ENCODE measurements at places on chromosomes 5 and 9.
A peak's percentile ranks its signal among the peaks of the same experiment; 100 is the strongest.

- DNase-seq, result peak; percentile 3
Measured at GRCh38 chr9:21160178-21160577, 6.3 kb downstream of the IFNA21 start.

- peak; percentile 76 for DNase-seq
Measured at GRCh38 chr9:116860509-116861120, 173.5 kb downstream of the TRIM32 start.

DNA sequence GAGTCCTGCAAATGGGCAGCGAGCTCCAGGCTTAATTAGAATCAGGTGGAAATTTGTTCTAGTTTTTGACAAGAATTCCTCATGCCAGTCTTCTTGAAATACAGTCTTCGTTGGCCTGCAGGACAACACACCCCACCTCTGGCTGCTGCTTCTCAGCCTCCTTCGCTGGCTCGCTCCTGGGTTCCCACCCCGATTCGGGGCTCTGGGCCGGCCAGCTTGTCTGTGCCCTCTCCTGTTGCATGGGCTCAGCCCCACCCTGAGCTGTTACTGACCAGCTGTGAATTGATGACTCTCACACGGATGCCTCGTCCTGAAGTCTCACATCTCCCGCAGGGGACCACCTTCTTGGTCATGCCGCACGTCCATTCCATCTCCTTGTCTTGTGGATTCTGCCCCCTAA is 21.0 kb downstream of the PSD2 start:
- DNase-seq, result no peak

DNA sequence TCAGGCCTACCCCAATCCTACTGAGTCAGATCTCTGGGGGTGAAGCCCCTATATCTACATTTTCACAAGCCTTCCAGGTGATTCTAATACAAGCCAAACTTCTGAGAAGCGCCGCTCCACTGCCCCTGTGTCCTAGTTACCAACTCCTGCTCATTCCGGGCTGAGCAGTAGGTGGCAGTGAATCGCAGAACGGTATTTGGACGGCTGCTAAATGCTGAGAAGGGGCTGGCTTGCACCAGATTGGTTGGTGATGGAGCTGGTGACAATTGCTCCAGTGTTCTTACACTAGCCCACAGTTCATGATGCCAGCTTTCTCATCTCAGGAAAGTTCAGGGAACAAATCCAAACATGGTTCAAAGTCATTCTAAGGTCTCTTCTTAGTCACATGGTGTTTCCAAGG is 31.1 kb upstream of the FGF1 start:
- peak; percentile 61 for DNase-seq

- DNase-seq, result peak; percentile 44
Measured at GRCh38 chr5:159825551-159826051, 90.7 kb upstream of the ADRA1B start.

- no peak for DNase-seq
Measured at GRCh38 chr5:125151150-125151900, 404.9 kb upstream of the ZNF608 start.

- no peak for DNase-seq
Measured at GRCh38 chr9:37972351-37972848, 68.5 kb upstream of the SLC25A51 start.

DNA sequence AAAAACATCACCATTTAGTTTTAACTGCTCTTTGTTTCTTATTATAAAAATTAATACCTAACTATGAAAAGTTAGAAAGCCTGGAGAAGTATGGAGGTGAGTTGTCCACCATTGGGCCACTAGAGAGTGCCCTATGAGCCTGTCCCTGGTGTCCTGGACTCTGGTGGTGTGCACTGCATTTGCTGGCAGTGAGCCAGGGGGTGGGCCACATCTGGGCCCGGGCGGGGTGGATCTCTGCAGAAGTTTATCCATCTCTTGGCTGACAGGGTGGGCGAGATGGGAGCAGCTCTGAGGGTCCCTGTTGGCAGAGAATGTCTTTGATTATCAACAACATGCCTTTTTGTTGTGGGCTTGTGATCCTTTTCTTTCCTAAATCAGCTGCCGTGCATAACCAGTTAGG is 8.2 kb downstream of the TENT4A start:
- no peak for DNase-seq
